ENCODE measurements at places on chromosomes 3 and 15.

GRCh38 chr3:38989917-38990510 is 61.7 kb downstream of the SCN11A start:
- no peak for DNase-seq

DNA sequence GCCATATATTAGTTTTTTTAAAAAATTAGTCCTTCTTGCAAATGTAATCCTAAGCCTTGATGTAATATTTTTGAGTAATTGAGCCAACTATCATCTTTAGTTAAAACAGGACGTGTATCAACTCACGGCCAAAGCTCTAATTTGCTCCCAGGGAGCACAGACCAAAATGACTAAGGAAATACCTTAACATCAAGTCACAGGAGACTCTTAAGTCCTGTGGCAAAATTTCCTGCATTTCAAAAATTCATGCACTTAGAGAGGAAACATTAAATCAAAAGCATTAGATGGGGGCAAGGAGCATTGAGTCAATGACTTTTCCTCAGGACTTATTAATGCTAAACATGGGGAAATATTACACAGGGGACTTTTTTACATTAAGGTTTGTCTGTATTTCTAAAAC is 276.0 kb downstream of the MFSD1 start:
- no peak for DNase-seq

DNA sequence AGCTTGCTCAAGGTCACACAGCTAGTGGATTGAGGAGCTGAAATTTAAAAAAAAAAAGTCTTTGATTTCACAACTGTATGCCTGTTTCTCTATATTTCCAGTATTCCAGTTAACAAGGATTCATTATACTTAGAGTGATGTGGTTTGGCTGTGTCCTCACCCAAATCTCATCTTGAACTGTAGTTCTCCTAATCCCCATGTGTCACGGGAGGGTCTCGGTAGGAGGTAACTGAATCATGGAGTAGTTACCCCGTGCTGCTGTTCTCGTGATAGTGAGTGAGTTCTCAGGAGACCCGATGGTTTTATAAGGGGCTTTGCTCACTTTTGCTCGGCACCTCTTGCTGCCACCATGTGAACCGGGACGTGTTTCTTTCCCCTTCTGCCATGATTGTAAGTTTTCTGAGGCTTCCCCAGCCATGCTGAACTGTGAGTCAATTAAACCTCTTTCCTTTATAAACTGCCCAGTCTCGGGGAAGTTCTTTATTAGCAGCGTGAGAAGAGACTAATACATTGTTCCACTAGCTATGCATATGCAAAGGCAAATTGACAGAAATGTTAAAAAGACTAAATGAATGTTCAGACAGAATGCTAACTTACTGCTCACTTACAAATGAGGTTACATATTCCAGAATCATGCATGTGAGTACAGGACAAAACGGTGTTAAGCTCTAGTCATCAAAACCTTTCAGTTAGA is 1101.9 kb downstream of the ROBO1 start:
- no peak for DNase-seq

DNA sequence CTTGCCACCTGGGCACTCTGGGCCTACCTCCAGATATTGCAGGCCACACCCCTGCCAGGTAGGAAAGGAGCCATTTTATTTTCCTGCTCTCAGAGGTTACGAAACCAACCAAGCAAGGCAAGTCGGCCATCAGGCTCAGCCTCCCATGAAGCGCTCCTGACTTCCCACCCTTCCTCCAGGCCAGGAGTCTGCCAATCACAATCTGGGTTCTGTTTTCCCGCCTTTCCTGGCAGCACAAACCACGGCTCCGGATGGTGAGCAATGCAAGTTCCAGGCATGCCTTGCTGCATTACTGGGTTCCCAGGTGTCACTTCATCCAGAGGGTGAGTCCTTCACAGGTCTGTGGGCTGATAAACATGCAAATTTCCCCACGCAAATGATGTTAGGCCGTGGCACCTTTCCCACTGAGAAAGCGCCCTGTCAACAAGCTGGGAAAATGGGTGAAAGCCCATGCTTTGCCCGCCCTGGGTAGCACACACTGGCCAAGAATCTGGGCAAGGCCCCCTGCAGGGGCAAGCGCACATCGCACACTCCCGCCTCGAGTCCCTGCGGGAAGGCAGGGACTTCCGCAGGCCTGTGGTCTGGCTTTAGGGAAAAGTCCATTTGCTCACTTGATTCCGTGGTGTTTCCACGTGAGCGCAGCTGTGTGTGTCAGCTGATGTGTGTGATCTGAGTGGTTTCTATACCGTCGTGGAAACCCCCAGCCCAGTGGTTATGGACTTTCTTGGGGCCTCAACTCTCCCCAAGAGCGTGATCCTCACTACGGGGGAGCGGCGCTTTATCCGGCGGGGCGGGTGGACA is 61.6 kb upstream of the RYK start:
- no peak for DNase-seq

GRCh38 chr3:19012846-19013245 is 135.5 kb upstream of the KCNH8 start:
- DNase-seq, result no peak

DNA sequence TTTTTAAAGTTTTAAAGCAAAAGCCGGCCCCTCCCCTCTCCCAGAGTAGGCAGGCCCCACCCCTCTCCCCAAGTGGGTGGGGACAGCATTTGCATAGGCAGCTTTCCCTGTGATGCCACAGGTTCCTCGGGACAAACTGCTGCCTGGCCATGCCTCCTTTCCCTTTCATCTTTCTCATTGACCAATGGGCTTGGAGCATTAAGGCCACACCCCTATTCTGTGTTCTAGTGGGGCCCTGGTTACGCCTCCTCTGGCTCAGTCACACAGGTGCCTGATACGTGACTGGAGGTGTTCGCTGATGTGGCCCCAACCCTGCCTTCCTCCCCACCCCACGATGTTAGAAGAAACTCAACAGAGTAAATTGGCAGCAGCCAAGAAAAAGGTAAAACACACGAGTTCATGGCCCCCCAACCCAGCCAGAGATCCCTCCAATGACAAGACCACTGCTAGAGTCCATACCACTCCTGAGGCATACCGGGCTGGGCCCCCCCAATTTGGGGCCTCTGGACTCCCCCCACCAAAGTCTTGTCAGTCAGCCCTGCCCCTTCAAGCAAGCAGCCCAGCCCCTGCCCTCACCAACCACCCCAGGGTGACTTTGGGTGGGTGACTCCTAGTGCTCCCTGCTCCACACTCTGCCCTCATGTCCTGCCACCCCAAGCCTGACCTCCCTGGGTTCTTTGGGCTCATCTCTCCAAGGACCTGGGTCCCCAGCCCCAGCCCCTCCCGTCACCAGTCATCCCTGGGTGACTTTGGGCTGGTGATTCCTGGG is 62.8 kb upstream of the CSPG4 start:
- peak; percentile 41 for DNase-seq

GRCh38 chr3:172808969-172809546 is 58.5 kb downstream of the ECT2 start:
- DNase-seq, result peak; percentile 7

- peak; percentile 48 for DNase-seq
Measured at GRCh38 chr3:184129012-184129411, 6.1 kb upstream of the EIF2B5 start.
